ENCODE measurements at places on chromosomes 6 and 20.

- DNase-seq, result no peak
Observed at GRCh38 chr20:47629907-47630306, 128.2 kb downstream of the NCOA3 start.

- no peak for DNase-seq
Observed at GRCh38 chr20:33318096-33318429, 35.0 kb downstream of the BPIFB1 start.

GRCh38 chr6:120378582-120379220 is 955.6 kb downstream of the TBC1D32 start:
- DNase-seq, result no peak

DNA sequence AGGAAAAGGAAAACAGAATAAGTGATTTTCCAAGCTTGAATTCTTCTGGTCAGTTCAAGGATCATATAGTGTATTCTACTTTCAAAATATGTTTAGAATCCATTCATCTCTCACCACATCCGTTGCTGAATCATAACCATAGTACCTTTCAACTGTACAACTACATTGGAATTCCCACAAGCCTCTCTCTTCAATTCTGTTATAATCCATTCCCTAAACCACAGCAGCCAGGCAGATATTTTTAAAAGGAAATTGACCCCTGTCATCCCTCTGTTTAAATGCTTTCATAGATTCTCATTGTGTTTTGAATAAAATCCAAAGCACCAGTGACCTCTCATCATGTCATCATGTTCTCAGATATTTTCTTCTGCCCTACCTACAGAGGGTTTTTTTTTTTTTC is 412.7 kb downstream of the GRIK2 start:
- DNase-seq, result peak; percentile 61

DNA sequence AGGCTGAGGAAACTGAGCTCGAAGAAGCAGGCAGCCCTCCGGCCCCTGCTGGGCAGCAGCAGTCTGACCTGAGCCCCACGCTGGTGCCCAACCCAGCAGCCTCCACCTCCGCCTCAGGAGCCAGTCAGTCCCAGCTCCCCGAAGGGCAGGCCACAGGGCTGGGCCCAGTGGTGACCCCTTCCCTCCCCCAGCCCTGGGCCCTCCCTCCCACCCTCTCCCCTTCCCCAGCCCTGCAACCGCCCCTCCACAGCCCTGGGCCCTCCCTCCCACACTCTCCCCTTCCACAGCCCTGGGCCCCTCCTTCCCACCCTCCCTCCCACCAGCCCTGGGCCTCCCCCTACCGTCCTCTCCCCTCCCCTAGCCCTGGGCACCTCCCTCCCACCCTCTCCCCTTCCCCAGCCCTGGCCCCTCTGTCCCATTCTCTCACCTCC is 115.0 kb downstream of the TAF4 start:
- no peak for DNase-seq

- no peak for DNase-seq
Observed at GRCh38 chr6:20777801-20778200, 243.5 kb downstream of the CDKAL1 start.

- no peak for DNase-seq
Observed at GRCh38 chr20:62437927-62438326, 10.6 kb upstream of the RBBP8NL start.

- DNase-seq, result no peak
Observed at GRCh38 chr20:41903586-41903985, 285.4 kb upstream of the CHD6 start.

- no peak for DNase-seq
Observed at GRCh38 chr20:61799928-61800327, 265.8 kb downstream of the TAF4 start.

- no peak for DNase-seq
Observed at GRCh38 chr6:160505970-160506369, 157.8 kb downstream of the SLC22A3 start.

- no peak for DNase-seq
Observed at GRCh38 chr6:97205966-97206365, 77.0 kb downstream of the MMS22L start.

DNA sequence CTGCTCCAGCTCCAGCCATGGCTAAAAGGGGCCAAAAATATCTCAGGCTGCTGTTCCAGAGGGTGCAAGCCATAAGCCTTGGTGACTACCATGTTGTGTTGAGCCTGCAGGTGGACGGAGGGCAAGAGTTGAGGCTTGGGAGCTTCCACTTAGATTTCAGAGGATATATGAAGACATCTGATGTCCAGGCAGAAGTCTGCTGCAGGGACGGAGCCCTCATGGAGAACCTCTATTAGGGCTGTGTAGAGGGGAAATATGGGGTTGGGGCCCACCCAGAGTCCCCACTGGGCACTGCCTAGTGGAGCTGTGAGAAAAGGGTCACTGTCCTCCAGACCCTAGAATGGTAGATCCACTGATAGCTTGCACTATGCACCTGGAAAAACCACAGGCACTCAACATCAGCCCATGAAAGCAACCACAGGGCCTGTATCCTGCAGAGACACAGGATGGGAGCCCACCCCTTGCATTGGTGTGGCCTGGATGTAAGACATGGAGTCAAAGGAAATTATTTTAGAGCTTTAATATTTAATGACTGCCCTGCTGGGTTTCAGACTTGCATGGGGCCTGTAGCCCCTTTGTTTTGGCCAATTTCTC is 70.5 kb downstream of the NINL start:
- DNase-seq, result no peak

GRCh38 chr6:131063028-131063763 is at the start of gene EPB41L2:
Gene EPB41L2, minus strand, starts transcription at chr6:131063245. Its CDS starts 106,760 bp downstream, at chr6:130956485.
- peak; percentile 37 for DNase-seq

DNA sequence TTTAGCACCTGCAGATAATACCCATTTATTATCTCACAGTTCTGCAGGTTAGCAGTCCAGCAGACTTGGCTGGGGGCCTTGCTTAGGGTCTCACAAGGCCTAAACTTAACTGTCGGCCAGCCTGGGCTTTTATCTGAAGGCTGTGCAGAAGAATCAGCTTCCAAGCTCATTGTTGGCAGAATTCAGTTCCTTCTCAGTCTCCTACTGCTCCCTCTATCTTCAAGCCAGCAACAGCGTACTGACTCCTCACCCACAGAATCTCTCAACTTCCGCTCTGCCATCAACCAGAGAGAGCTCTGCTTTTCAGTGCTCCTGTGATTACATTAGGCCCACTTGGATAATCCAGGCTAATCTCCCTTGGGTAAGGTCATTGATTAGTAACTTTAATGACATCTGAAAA is 30.2 kb upstream of the NHSL1 start:
- DNase-seq, result no peak

DNA sequence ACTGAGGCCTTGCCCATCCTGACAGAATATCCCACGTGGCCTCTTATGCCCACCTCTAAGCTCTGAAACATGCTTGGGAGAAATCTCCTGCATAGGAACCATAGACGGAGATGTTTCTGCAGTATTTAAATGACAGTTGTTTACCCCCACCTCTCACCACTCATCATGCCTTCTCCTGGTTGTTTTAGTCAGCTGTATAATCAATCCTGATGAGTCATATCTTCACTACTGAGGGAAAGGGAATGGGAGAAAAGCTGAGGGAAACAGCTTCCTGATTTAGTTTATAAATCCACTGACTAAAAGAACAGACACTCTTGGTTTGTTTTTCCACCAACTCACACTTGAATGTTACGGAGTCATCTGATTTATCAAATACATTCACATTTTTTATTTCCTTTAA is 113.2 kb upstream of the TENT5A start:
- DNase-seq, result no peak

DNA sequence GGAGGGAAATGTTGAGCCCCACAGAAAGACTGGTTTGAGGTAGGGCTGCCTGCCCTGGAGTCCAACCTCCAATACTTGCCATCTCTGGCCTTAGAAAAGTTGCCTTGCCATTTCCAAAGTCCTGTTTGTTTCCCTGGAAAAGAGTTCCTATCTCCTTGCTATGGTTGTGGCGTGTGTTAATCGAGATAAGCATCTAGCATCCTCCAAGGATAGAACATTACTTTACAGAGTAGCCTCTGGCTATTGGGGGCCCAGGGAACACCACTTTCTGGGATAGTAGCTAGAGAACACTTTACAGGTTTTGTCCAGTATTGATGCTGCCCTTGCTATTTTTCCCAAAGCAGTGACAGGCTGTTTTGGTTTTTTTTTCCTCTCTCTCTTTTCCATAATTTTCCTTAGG is 57.4 kb upstream of the SASH1 start:
- DNase-seq, result no peak

DNA sequence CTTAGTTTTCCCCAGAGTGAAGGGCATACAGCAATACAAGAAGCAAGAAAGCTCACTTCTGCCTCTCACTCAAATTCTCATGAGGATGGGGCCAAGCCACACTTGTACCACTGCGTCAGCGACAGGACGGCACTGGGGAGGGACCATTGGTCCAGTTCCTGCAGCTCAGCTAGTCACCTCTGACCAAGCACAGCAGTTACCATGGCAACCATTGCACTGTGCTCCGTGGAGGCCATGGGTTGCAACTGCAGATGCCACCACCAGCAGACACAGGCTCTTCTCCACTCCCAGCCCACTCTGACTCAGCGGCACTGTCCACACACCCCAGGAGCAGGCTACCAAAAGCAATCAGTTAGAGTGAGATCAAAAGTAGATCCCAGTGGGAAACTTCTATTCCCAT is 441.1 kb upstream of the ARID1B start:
- DNase-seq, result no peak

DNA sequence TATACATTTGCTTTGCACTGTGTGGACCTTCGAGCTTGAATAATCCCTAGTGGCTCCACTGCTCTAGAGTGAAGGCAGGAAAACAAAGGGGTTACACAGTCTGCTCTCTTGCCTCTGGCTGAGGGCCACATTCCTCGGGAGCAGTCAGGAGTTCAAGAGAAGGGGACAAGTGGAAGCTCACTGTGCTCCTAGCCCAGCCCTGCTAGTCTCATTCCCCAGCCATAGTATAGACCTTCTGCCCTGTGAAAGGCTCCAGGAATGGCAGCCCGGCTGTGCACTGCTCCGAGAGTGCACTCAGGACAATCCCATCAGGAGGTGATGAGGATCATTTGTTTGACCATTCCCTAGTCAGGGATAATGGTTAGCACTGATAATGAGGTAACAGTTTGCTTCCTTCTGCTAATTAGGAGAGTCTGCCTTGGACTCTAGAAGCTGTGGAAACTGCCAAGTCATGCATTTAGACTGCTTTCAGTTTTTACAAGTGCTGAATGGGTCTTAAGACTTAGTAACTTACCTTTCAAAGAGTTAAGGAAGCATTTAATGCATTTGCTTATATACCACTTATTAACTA is 8.5 kb downstream of the IYD start:
- no peak for DNase-seq
